Mesothelial cell of epicardium (in vitro differentiated cells): ENCODE measurements at places on chromosomes 7 and 10. TPM values are rescaled to one million over a fixed set of nuclear protein-coding genes. Genes with fewer than 3 reads are reported as not detected.

Gene CCDC146
- total RNA-seq = 9.2 to 13.9 TPM (median 12.1 TPM) in 3 replicates

GRCh38 chr10:100810835-100811116 is 65.4 kb downstream of the PAX2 start:
- DNase-seq = no peak

DNA sequence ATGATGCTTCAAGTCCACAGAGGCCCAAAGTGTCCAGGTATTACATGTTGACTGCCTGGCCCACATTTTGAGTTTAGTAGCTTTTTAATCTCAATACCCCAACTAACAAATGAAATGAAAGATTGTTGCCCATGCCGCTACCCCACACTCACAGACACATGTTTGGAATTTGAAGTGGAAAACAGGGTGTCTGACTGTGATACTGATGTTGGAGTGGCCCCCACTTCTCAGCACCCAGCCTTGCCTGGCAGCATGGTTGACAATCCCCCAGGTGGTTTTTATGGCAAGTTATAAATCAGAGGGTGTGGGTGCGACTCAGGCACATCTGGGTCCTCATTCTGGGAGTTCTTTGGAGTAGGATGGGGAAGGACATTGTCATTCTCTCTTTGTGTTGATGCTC is 314.7 kb upstream of the ZNF32 start:
- DNase-seq = no peak

GRCh38 chr7:94996369-94996768 is 89.0 kb downstream of the PPP1R9A start:
- no peak for DNase-seq
